ENCODE measurements at places on chromosomes 5 and 9.

DNA sequence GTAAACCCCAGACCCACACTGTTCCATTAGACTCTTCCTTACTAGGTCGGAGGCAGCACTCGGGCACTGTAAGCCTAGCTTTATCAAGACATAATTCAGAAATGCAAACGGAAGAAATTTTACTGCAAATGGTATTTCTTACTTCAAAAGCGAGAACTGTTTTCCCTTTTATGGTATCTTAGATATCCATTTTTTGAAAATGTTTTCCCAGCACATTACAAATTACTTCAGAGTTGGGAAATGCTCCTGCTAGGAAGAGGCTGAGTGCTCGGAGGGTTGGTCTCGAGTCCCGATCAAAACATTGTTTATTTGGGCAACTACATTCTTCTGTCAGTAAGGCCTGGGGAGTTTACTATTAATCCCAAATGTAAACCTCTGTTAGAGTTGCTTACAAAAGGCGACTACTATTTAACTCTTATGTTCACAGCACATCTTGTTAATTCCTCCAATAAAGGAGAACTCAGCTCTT lies 332.9 kb downstream of the CWC27 start:
- peak; percentile 85 for DNase-seq

DNA sequence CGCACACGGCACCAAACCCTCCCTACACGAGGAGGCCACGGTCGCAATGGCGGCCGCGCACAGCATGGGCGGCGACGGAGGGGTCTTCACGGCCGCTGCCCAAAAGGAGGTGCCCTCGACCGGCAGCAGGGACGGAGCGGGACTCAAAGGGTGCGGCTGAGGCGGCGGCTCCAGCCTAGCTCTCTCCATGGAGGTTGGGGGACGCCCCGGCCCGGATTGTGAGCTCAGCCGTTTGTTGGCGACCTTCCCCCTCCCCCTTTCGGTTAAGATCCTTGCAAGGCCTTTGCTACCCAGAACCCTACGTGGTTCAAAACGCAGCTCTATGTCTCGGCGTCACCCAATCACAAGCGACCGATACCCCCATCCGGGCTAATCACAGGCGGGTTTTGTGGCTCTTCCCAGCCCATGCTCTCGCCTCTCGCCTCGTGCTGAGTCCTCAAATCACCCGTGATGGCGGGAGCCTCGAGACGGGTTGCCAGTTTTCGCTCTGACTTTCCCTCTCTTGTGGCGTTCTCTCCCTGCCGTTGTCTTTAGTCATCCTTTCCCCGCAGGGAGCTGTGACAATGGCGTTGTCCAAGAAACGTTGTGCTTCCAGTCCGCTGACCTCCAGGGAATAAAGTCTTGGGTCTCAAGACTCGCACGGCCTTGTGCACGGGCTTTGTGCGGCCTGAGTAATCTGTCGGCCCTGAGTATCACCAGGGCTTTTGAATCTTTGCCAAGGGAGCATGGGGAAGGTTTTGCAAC lies 19.5 kb downstream of the C5orf52 start:
- no peak for DNase-seq

DNA sequence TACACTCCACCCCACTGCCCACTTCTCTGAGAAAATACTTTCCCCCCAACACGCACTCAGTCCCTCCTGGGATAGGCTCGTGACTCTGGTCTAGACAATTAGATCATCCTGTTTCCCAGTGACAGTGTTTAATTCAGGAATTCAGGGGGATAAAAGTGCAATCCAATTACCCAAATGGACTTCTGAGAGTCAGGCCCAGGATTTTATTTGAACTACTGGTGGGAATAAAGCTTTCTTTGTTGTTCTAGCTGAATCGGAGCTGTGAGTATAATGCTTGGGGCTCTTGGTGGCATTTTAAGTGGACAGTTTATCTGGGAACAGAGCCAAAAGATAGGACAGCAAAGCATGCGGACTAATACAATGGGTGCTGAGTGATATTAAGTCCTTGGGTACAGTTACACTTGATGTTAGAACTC lies 683.3 kb downstream of the MAT2B start:
- DNase-seq = no peak

DNA sequence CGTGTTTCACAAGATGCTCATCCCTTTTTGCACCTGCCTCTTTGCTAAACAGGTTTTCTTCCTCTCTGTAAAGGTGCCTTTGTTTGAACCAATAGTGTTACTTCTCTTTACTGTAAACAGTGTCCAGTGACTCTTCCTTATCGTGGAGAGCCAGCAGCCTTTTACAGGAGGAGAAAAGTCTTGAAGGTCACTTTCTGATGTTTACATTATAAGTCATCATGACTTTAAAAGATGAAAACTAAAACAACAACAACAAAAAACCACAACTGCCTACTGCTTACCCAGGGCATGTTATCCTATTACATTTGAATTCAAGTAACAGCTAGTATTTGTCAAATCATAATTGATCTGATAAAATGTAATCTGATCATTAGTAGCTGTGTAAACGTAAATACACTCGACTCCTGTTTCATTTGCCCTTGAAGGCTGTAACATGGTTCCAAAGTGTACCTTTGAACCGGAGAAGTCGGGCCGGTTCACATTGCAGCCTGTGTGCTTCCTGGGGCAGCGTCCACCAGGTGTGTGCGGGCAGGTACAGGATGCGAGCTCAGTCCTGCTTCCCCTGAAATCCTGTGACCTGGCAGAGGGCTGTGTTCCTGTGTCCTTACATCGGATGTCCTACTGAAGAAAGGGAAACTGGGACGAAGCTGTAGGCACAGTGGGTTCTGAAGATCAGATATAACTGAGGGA lies 118.1 kb downstream of the C9orf152 start:
- DNase-seq = no peak

DNA sequence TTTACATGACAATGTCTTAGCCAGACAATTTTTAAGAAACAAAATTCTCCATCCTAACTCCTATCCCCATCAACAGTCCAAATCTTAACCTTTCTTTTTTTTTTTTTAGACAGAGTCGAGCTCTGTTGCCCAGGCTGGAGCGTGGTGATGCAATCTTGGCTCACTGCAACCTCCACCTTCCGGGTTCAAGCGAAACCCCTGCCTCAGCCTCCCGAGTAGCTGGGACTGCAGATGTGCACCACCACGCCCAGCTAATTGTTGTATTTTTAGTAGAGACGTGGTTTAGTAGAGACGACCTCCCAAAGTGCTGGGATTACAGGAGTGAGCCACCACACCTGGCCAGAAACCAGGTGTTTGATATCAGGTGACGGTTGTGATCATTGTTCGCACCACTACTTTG lies 10.2 kb downstream of the ABL1 start:
- no peak for DNase-seq

GRCh38 chr9:14488421-14489190 lies 174.7 kb upstream of the NFIB start:
- no peak for DNase-seq

DNA sequence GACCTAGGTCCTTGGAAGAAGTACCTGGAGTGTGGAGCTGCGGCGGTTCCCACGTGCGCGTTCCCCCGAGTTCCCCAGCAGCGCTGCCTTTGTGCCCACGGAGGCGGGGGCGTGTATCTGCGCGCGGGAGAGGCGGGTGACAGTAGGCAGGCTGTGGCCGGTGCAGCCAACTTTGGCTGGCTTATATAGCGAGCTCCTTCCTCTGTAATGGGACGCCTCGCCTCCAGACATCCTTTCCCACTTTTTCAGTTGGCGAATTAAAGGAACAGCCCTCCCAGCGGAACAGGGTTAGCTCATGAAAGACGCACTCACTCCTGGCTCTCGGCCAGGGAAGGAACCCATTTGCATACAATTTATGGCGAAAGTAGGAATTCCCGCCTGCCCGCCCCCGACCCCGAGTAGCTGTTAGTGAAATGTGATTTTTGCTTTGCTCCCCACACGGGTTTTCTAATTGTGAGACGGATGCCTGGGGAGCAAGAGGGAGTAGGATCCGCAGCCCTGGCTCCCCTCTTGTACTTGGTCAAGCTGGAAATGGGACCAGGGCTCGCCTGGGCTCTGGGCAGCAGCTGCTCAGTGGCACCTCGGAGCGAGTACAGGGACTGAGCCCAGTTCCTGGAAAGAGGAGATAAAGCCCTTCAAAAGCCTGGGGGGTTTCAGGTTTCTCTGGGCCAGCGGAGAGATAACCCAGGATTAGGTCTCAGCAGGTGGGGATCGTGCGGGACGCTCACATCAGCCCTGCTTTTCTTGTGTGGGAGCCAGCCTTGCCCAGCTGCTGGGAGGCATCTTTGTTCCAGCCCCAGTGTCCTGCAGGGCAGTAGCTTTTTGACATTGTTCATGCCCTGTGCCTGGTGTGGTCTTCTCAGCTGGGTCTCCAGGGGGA lies at the start of gene TNC:
TSS of gene TNC (minus strand) at position 159 of the 880 bp plus-strand sequence. CDS start 27,139 bp downstream, outside the sequence.
- peak; percentile 59 for DNase-seq

DNA sequence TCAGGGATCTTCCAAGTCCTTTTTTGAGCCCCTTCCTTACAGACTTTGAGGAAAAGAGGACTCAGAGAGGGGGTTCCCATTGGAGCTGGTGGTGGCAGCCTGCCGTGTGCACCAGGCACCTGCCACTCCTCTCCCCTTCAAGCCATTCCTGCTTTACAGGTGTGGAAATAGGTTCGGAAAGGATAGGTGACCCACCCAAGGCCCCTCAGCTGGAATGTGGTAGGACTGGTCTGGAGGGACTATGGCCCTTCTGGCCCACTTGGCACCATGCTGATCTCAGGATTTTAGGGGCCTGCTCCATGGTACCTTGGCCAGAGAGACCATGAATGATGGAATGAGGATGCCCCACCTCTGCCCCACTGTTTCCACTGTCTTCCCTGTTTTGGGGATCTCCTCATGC lies 1.4 kb downstream of the GALNT12 start:
- DNase-seq = no peak

GRCh38 chr5:14114615-14115251 lies 28.4 kb upstream of the TRIO start:
- DNase-seq = peak; percentile 21

DNA sequence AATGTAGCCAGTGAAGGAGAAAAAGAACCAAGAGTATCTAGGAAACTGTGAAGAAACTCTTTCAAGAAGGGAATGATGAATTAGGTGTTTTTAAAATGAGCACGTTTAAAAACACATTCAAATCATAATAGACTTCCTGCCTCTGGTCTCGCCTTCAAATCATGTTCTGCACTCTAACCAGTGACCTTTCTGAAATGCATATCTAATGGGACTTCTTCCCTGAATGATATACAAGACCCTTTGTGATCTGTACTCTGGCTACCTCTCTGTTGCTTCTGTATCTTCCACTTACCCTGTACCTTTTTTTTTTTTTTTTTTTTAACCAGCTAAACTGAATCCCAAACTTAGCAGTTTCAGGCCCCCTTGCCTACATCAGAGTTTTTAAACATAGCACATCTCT lies 19.5 kb downstream of the SRFBP1 start:
- no peak for DNase-seq

DNA sequence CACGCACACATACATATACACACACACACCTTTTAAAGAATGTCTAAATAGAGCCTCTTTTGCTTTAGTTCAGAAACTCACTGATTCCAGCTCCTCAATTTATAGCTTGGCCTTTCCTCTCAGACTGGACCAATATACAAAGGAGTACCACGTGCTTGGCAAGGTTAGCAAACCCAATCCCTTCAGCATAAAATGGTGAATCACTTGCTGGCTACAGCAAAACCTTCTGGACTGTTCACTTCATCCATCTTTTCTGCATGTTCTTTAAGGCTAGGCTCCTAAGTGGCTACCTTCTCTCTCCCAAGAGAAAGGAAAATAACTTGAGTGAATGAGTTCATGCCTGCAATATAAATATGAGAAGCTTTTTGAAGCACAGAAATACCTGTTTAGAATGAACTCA lies 109.7 kb downstream of the LPAR1 start:
- DNase-seq = no peak
